ENCODE measurements at places on chromosomes 2 and 18.
A peak's percentile ranks its signal among the peaks of the same experiment; 100 is the strongest.

GRCh38 chr18:35714539-35714938 lies 133.0 kb downstream of the GALNT1 start:
- DNase-seq = no peak

GRCh38 chr2:53347269-53347668 lies 420.3 kb upstream of the CHAC2 start:
- DNase-seq = no peak

- no peak for DNase-seq
Measured at GRCh38 chr2:20192781-20193180, 32.1 kb downstream of the SDC1 start.

GRCh38 chr2:38146275-38146906 lies 70.4 kb upstream of the CYP1B1 start:
- DNase-seq = no peak

- DNase-seq = no peak
Measured at GRCh38 chr2:72142570-72143440, 4.9 kb downstream of the CYP26B1 start.

- no peak for DNase-seq
Measured at GRCh38 chr18:41933778-41934177, 21.3 kb upstream of the PIK3C3 start.

DNA sequence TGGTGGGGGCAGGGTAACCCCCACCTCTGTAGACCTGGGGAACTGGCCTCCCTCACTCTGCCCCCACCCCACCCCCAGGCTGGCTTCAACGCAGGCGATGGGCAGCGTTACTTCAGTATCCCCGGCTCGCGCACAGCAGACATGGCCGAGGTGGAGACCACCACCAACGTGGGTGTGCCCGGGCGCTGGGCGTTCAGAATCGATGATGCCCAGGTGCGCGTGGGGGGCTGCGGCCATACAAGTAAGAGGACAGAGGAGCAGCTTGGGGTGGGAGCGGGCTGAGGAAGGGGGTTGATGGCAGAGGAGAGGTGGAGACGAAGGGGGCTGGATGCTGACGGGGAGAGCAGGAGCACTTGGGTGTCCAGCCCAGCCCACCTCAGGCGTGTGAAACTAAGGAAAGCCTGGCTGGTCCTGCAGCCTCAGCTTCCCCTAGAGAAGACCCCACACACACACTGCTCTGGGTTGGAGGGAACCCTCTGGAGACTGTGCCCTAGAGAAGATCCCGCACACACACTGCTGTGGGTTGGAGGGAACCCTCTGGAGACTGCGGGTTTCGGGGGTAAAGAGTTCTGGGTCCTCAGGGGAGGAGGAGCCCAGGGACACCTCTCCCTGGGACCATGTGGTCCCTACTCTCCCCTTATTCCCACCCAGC lies 36.2 kb downstream of the SNED1 start:
- no peak for DNase-seq

DNA sequence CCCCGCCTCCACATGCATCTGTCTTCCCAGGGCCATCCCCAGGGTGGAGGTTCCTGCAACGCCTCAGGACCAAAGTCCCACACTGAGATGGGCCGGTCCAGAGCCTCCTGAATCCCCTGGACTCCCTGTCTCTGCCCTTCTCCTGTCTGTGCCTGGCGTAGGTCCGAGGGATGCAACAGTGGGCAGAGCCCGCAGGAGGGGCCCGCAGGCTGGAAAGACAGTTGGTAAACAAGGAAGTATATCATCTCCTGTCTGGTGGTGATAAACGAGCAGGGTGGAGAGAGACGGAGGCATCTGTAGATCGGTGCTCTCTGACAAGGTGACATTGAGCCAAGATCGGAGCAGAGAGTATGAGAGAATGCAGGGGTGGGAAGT lies 72.6 kb upstream of the RAB6C start:
- no peak for DNase-seq

DNA sequence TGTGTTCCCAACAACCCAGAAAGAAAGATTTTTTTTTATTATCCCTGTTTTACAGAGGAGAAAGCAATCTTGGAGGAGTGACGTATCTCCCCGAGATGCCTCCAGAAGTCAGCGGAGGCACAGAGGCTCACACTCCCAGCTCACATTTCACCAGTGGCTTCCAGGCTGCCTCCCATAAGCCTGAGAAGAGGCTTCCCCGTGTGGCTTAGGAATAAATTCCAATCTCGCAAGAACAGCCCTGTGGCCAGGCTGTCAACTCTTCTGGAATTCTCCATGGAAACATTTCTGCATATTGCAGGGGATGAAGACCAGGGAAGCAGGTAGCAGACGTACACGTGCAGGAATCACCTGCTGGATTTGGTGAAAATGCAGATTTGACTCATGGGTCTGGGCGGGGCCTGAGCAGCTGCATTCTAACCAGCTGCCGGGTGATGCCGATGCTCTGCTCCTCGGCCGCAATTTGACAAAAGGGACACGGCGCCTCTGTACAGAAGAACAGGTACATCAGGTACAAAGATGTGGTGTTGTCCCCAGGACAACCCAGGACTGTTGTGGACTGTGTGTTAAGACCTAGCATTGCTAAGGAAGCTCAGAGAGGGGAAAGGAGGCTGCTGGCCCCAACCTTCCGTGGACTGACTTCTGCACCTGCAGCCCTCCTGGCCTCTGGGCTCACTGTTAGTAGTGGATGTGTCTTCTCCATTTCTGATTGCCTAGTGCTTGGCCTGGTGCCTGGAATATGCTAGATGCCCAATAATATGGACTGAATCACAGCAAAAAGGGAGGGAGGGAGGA lies 114.2 kb upstream of the ID2 start:
- no peak for DNase-seq

DNA sequence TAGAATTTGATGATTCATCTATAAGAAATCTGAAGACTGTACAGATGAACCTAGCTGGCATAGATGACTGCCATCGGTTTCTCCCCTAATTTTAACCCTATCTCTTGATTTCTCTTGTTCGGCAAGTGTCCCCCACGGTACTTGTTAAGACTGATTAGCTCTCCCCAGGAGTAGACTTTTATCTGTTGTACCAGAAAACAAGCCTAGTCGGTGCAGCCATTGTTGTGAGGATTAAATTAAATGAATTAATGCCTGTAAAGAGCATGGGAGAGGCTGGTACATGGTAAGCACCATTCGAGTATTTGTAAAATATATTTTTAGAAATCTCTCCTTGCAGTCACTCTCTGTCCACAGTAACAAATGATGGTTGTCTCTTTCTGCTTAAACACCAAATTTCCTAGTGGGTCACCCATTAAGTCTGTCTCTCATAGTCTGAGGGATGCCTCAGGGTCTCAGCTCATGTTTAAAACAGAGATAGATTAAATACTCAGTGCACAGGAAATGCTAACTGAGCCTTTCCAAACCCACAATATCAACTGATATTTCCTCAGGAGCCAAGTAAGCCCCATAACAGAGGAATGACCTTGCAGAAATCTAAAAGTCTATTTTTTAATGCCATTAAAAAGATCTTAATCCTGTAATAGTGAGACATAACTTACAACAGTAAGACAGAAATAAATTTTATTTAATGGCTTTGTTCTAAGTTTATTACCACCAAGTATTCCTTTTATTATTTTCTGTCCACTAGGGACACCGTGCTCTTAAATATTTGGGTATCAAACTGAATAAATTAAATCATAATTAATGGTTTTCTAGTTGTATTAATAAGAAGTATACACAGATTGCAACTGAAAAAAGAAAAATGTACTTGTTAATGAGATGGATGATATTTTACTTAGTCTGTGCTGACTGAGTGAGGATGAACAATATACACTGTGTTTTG lies 2.9 kb upstream of the B4GALT6 start:
- no peak for DNase-seq

- DNase-seq = no peak
Measured at GRCh38 chr2:171587567-171587966, 65.3 kb downstream of the CYBRD1 start.

GRCh38 chr18:14075196-14075595 lies 57.0 kb downstream of the ZNF519 start:
- DNase-seq = no peak

DNA sequence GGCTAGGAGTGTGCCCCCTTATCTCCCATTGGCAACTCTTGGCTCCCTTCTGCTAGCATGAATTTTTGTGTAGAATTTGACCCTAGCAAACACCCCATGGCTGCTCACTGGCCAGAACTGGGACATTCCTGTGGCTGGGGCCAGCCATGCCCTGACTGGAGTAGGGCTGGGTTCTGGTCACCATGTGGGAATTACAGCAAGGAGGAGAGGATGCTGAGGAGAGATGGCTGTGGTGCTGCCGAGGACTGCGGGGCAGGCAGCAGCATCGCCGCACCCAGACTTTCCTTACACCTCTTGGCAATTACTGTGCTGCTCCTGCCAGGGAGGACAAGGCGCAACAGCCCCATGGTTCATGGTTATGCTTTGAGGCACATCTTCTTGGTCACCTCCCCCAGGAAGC lies 12.7 kb downstream of the KCNF1 start:
- DNase-seq = no peak

- no peak for DNase-seq
Measured at GRCh38 chr2:149953627-149954026, 366.1 kb upstream of the MMADHC start.

GRCh38 chr2:5022061-5022460 lies 670.1 kb upstream of the SOX11 start:
- no peak for DNase-seq

DNA sequence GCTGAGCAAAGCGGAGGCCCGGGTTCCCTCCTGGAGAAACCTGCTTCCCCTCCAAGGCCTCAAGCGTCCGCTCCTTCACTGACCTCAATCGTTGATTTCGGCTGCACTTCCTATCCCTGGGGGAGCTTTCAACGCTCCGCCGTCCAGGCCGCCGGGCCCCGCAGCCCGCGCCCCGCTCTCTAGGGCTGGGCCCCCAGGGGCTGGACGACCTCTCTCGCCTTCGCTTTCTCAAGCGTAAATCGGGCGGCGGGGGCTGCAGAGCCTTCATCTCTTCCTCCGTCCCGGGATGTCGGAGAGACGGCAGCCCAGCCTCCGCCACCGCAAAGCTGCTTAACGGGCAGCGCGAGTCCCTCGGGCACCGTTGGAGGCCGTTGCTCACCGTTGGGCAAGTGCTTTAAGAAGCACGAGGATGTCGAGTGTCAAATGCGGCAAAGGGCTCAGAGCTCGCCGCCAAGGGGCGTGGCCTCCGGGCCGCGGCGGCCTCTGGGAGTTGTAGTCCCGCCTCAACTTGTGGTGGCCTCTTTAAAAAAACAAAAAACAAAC lies 8.5 kb downstream of the HES6 start:
- DNase-seq = peak; percentile 82

All from activated CD8-positive, alpha-beta memory T cell treated with anti-CD3 and anti-CD28 coated beads, Interleukin-2, amount 50 U/mL, for 4 hours (primary cell).